Activated CD4-positive, alpha-beta T cell treated with anti-CD3 and anti-CD28 coated beads, Interleukin-2, amount 50 U/mL, for 48 hours (primary cell): ENCODE measurements at places on chromosomes 12 and 14.
A peak's percentile ranks its signal among the peaks of the same experiment; 100 is the strongest.

DNA sequence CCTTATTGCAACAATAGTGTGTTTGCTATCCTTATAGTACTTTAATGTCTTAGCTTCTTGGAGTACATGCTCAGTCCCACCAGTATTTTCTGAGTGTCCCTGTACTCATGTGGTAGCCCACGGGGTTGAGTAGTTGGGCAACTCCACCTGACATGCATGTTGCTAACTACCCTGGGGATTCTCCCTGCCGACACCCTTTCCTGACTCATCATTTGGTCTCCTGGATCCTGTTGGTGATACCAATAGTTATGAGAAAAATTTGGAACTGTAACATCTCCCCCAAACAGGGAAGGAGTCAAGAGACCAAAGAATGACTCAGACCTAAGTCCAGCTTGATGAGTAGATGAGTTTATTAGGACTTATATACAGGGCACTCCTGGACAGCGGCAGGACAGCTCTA lies 101.6 kb downstream of the BRMS1L start:
- DNase-seq, result no peak

DNA sequence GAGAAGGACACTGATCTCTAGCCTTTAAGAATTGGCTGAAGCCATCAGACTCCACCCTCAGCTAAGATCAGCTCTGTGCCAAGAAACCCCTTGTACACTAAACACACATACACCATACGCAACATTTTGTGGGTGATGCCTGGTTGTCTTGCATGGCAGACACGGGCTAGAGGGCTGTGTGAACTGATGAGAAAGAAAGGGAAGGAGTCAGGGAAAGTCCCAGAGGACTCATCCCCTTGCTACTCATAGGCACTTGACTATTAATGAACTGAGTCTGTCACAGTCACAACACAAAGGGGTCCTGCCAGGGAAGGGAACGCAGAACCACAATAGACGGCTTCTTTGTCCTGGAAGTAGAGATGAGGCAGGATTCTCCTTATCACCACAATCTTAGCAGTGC lies 80.8 kb downstream of the EMP1 start:
- DNase-seq, result no peak

- no peak for DNase-seq
Observed at GRCh38 chr12:131226345-131227265, 272.9 kb downstream of the ADGRD1 start.

- DNase-seq, result no peak
Observed at GRCh38 chr12:62769076-62769619, 165.8 kb downstream of the PPM1H start.

DNA sequence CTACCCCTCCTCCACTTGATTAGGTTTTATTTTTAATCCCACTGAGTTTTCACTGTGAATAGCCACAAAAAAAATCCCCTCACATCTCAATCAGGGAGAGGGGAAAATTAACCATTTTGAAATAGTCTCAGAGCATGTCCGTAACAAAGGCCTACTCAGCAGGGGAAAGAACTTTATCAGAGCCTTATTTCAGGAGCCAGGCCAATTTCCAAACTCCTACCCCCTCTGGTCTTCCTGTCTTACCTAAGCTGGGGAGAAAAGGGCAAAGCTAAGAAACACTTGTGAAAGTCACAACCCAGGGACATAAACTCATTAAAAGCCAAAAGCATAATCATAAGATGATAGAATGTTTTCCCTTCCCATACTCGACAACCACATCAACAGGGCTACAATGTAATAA lies 260.3 kb upstream of the DIO3 start:
- no peak for DNase-seq

GRCh38 chr12:125786143-125786542 lies 720.9 kb downstream of the AACS start:
- DNase-seq, result no peak

- DNase-seq, result no peak
Observed at GRCh38 chr14:96461950-96462798, 40.0 kb upstream of the PAPOLA start.

GRCh38 chr12:77553976-77554619 lies 276.6 kb upstream of the NAV3 start:
- DNase-seq, result no peak

GRCh38 chr12:100824476-100824875 lies 29.9 kb downstream of the ANO4 start:
- no peak for DNase-seq

DNA sequence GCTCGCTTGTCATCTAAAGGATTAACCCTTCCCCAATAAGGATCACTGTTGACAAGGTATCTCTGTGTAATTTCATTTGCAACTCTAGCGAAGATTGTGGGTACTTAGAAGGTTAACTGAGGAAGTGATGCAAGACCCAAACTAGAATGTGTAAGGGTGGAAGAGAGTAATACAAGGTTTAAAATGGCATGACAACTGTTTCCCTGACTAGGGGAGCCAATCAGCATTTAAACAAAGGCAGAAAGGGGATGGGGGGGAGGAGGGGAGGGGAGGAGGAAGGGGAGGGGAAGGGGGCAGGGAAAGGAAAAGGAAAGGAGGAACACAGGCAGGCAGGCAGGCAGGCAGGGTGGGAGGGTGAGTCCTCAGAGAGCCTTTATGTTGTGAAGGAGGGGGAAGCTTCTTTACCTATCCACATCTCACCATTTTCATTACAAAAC lies 31.1 kb downstream of the NRDE2 start:
- DNase-seq, result no peak

GRCh38 chr12:92235703-92236472 lies 90.2 kb upstream of the BTG1 start:
- DNase-seq, result no peak

- DNase-seq, result no peak
Observed at GRCh38 chr12:46219132-46219876, 49.5 kb downstream of the SLC38A1 start.

DNA sequence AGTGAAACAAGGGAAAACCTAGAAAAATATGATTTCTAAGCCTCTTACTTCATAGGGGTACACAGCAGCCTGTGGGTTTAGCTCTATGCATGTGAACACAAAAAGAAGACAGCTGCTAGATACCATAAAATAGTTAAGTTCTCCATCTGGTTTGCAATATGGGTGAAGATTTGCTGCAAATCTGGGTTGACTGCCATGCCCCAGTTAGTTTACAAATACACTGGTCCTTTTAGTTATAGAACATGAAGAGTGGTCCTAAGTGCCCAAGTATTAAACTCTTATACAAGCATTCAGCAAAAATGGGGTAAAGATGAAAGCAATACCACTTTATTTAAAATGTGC lies 176.1 kb downstream of the AEBP2 start:
- no peak for DNase-seq

DNA sequence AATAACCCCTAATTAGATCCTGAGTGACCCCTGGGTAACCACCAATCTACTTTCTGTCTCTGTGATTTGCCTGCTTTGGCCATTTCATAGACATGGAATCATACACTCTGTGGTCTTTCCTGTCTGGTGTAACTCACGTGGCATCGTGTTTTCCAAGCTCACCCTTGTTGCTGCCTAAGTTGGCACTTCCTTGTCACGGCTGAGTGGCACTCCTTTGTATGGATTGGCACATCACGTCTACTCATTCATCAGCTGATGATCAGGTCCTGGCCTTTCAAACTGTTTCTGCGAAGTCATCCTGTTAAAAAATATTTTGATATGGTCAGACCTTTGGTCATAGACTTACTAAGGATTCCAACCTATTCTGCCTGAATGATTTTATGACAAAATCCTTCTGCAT lies 87.7 kb downstream of the GLT1D1 start:
- DNase-seq, result no peak

- DNase-seq, result no peak
Observed at GRCh38 chr12:2359725-2360629, 307.2 kb downstream of the CACNA1C start.

DNA sequence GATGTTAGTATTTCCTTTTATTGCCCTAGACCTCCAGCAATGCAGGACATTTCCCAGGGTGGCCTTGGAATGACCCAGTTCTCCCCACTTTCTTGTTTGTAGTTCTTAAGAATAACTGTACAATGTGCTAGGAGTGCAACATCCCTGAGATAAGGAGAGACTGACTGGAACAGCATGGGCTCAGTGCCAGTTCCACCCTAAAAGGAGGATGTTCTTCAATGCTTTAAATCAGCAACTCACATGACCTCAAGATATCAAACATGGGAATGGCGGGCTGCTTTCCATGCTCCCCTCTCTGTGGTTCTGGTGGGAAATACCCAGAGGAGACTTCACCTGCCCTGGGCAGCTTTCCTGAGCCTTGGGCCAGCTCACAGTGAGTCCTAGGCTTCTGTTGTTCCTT lies 766.9 kb upstream of the FBXO33 start:
- no peak for DNase-seq

DNA sequence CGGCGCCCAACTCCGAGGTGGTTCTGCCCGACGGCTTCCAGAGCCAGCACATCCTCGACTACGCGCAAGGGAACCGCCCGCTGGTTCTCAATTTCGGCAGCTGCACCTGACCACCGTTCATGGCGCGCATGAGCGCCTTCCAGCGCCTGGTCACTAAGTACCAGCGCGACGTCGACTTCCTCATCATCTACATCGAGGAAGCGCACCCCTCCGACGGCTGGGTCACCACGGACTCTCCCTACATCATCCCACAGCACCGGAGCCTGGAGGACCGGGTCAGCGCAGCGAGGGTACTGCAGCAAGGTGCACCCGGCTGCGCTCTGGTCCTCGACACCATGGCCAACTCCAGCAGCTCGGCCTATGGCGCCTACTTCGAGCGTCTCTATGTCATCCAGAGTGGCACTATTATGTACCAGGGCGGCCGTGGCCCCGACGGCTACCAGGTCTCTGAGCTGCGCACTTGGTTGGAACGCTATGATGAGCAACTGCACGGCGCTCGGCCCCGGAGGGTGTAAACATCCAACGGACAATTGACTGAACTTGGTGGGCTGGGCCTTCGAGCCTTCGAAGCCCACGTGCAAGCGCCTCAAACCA lies 699 bp downstream of the DIO3 start:
- no peak for DNase-seq

- DNase-seq, result no peak
Observed at GRCh38 chr14:105847400-105847799, 321.0 kb downstream of the TMEM121 start.

- no peak for DNase-seq
Observed at GRCh38 chr14:69676723-69677122, 65.3 kb downstream of the SUSD6 start.

GRCh38 chr12:103268831-103269514 lies 226.8 kb downstream of the C12orf42 start:
- no peak for DNase-seq

- no peak for DNase-seq
Observed at GRCh38 chr12:24550609-24551008, 398.3 kb downstream of the BCAT1 start.

DNA sequence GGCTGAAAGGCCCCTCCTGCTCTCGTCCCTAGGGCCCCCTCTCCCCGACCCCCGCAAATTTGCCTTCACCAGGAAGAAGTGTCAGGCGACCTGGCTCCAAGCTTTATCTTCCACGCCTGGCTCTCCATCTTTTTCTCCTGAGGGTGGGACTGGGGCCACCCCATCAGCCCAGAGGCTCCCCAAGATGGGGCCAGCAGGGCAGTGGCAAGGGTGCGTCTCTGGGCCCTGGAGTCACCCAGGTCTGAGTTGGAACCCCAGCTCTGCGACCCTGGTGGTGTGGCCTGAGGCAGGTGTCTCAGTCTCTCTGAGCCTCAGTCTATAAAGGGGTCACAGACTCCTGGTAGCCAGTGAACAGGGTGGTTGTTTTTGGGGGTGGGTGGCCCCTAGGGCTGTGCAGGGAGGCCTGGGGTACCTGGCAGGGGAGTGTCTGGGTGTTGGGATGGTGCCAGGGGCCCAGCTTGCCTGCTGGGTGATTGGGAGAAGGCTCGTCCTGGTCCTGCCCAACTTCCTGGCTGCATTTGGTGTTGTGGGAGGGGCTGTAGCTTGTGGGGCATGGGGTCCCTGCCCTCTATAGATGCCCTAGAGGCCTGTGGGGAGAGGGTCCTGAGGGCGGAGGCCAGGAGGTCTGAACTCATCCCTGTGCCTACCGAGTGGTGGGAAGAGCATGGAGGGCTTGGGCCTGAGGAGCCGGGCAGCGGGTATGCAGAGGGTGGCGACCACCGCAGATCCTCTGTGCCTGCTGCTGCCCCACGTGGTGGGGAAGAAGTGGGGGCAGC lies 7.6 kb downstream of the KIF26A start:
- no peak for DNase-seq

DNA sequence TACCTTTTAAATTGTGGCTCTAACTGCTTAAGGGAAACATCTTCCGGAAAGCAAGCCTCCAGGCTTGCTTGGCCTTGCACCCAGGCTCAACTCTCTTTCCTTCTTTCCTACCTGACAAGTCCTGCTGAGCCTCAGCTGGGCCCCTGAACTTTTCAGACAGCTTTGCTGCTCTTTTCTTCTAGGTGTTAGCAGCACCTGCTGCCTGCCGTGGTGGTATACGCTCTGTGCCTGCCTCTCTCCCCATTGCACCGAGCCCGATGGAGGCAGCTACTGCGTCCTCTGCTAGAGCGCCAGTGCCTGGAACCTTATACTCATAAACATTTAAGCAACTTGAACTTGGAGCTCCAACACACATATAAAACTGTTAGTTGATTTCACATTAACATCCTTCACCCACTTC lies 195.7 kb downstream of the ANO6 start:
- DNase-seq, result no peak

DNA sequence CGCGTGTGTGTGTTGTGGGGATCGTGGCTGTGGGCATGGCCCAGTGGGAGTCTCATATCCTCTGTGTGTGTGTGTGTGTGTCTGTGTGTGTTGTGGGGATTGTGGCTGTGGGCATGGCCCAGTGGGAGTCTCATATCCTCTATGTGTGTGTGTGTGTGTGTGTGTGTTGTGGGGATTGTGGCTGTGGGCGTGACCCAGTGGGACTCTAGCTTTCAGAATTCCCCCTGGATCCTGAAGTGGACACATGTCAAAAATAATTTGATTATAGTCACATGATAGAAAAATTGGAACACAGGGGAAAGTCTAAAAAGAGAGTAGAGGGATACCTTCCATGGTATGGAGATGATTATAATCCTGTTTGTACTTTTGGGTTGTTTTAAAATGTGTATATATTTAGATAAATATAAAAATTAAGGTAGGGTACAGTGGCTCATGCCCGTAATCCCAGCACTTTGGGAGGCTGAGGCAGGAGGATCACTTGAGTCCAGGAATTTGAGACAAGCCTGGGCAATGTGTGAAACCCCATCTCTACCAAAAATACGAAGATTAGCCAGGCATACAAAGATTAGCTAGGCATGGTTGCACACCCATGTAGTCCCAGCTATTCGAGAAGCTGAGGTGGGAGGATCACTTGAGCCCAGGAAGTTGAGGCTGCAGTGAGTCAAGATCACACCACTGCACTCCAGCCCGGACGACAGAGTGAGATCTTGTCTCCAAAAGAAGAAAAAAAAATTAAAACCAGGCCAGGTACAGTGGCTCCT lies 11.0 kb downstream of the PAPLN start:
- no peak for DNase-seq

DNA sequence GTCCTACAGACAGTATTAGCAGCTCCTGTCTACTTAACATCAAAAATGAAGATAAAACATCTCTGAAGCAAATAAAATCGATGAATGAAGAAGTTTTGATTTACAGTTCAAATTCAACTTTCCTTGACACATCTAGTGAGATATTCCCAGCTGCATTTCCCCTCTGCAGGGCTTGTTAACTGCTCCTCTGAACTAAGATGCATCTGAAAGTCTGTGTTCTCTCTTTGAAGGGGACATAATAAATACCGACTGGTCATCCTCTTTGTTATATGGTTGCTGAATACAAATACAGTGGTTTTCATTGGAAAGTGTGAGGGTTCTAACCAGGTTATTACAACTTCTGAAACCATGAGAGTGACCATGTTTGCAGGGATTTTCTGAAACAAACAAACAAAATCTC lies 266.4 kb upstream of the SLC16A7 start:
- DNase-seq, result no peak

GRCh38 chr12:4855121-4855924 lies 54.4 kb upstream of the KCNA1 start:
- peak; percentile 50 for DNase-seq

- no peak for DNase-seq
Observed at GRCh38 chr14:75201087-75201486, 24.7 kb upstream of the TMED10 start.
